ENCODE measurements at places on chromosomes 3 and 15.

- DNase-seq = no peak
These were observed 16.9 kb downstream of the APOD start for GRCh38 chr3:195566797-195567196.

DNA sequence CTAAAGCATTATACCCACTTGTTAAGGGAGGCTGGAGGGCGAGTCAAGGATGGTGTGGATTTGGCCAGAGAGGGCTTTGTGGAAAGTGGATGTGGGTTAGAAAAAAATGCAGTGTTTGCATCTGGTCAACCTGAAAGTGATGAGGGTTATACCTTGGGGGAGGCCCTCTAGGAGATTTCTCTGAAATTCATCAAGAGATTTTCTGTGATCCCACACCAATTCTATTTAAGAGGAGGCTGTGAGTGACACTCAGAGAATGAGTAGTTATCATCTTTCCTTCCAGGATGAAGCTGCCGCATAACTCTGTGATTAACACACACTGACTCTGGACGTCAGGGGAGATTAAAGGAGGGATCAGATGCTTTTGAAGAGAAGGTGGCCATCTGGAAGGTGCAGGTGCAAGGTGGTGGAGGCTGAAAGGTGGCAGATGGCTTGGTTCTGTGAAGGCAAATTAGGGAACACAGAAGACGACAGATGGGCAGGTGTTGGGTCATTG, 54.8 kb downstream of the ANAPC13 start:
- no peak for DNase-seq

- no peak for DNase-seq
These were observed 234.6 kb downstream of the ADAMTS17 start for GRCh38 chr15:100107151-100107550.

GRCh38 chr3:169668957-169669741, 5.6 kb upstream of the MECOM start:
- DNase-seq = no peak

DNA sequence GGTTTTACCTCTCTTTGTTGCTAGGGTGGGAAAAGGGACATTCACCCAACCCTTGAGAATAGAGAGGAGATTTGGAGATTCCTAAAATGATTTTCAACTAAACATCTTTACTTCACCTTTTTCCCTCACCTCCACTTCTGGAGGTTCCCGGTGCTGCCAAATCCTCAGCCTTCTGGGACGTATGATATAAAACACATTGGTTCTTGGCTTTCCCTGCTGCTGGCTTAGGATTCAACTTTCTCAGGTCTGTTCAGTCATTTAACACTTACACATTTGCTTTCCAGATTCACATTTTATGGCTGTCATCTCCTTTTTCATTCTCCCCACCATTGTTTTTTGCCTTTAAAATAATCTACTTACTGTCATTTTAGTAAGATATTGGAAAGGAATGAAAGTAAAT, 106.6 kb downstream of the PIK3R4 start:
- no peak for DNase-seq

DNA sequence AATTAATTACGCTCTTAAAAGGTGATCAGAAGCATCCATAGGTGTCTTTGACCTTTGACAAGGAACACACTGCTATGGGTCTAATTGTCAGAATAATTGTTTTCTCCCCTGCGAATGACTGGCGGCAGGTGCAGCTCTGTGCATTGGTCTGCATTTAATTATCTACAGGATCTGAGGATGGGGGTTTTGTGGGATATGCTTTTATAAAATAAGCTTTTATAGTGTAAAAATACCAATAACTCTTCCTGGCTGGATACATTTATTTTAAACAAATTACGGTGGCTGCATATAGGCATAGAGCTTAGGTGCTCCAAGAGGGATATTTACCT, 201.6 kb upstream of the RGMA start:
- DNase-seq = no peak
